ENCODE measurements at places on chromosomes 4 and X.
A peak's percentile ranks its signal among the peaks of the same experiment; 100 is the strongest.

DNA sequence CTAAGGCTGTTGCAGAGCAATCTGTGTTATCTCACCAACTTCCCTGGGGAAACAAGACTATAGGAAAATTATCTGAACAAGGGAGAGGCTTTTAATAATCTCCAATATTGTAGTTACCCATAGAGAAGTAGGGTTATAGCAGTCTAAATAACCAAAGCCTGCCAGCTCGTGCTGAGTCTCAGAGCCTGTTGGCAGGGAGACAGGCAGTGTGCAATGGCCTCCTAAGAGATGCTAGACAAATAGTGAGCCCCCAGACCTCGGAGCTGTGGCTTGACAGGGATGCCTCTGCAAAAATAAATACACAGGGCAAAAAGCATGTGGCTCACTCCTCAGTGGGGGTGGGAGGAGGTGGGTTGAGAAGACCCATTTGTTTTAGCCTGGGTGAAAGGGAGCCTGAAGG is 76.7 kb downstream of the DGKK start:
- DNase-seq = no peak

DNA sequence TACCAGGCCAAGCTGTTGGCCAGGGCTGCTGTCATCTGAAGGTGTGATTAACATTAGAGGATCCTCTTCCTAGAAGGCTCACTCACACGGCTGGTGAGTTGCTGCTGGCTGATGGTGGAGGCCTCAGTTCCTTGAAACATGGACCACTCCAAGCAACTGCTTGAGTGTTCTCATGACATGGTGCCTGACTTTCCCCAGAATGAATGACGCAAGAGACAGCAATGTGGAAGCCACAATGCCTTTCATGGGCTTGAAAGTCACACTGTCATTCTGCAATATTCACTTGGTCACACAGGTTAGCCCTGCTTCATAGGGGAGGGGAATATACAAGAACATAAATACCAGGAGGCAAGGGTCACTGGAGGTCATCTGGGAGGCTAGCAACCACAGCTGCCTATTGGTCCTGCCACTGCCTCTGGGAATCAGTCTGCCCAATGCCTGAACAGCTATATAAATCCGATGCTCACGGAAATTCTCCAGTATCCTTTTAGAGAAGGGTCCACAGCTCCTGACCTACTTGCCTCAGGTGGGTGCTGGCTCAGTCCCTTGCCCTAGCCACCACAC is 97.1 kb upstream of the MAML3 start:
- no peak for DNase-seq

DNA sequence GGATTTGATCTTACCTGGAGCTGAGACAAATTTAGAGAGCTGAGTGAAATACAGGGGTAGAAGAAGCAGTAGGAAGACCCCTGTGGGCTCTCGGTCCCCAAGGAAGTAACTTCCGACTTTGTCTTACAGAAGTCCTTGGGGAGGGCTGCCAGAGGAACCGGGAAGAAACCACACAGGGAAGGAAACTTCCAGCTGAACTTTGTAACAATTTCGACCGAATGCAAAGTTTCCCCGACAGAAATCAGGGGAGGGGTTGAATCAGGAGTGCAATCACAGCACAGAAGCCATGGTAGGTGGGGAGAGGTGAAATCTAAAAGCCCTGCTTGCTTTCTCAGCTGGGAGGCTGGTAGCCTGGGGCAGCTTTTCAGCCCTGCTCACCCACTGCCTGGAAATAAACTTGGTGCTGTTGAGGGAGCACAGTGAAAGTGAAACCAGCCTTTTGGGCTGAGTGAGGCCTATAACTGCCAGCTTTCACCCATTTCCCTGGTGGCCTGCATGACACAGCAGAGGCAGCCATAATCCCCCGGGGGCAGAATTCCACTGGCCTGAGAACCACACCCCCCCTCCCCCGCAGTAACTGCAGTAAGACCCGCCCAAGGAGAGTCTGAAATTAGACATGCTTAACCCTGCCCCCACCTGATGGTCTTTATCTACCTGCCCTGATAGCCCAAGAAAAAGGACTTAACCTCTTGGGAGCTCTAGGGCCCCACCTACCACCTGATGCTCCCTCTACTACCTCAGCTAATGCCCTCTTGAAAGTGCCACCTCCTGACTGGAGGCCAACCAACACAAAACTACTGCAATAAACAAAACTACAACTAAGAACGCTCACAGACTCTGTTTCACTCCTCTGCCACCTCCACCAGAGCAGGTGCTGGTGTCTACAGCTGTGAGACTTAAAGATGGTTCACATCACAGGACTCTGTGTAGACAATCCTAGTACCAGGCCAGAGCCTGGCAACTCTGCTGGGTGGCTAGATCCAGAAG is 248.2 kb downstream of the PARM1 start:
- DNase-seq = no peak

- no peak for DNase-seq
These were observed 14.0 kb upstream of the FGF5 start for GRCh38 chr4:80252427-80252826.

GRCh38 chrX:103607364-103608305 is at the start of gene TCEAL3:
Gene TCEAL3, plus strand, starts transcription at chrX:103607963. Its CDS starts 1,102 bp downstream, at chrX:103609065.
- peak; percentile 69 for DNase-seq
